ENCODE measurements at places on chromosomes 3 and 15. TPM values are rescaled to one million over a fixed set of nuclear protein-coding genes. Genes with fewer than 3 reads are reported as not detected.

LDHAL6B gene
- not detected for total RNA-seq

UTS2B gene
- 0.39 TPM for total RNA-seq

GPR27 gene
- 5.2 TPM for total RNA-seq

LSAMP gene
- total RNA-seq: 7.9 TPM

SMAD3 gene
- 34.6 TPM for total RNA-seq

DNA sequence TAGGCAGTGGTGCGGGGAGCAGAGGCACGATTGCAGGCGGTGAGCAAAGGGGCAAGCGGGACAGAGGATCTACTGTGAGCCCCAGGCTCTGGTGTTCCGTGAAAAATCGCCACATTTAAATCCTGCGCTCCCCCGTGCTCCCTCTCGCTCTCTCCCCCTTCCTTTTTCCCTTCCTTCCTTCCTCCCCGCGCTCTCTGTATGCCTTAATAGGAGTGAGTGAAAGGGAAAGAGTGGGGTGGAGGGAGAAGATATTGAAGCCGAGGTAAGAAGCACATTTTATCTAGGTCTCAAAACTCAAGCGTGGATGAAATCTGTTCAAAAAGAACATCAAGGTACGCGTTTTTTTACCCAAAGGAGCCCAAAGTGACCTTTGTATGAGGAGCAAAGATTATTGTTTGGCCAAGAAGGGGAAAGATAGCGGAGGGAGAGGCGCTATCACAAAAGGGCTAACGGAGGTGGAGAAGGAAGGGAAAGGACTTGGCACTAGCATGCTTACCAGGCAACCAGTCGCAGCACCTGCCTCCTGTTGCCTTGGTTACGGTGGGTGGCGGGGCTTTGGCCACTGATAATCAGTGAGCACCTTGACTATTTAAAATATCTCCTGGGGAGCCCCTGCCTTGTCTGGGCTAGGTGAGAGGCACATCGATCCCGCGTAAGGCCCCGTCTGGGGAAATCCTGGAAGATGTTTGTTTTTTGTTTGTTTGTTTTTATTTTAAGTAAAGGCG, 14.9 kb upstream of the AEN start:
- no peak for DNase-seq

DNA sequence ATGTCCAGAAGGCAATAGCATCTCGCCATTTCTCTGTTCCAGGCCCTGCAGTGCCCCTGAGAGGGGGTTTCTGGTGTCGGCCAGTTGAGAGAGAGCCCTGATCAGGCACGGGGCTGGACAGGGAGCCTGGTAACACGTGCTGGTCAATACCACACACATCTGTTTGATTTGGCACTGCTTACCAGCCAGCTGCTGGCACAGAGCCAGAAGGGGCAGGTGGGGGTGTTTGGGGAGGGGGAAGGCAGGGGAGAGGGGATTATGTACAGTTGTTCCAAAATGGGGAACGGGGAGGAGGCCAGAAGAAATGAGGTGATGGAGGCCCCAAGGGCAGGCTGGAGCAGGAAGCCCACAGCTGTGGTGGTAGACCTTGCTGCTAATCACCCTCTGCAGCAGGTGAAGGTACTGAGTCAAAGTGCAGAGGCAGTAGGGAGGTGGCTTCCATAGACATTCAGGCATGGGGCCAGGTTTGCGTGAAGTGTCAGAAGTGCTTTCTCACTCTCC, 153.5 kb upstream of the LPP start:
- DNase-seq: no peak

DNA sequence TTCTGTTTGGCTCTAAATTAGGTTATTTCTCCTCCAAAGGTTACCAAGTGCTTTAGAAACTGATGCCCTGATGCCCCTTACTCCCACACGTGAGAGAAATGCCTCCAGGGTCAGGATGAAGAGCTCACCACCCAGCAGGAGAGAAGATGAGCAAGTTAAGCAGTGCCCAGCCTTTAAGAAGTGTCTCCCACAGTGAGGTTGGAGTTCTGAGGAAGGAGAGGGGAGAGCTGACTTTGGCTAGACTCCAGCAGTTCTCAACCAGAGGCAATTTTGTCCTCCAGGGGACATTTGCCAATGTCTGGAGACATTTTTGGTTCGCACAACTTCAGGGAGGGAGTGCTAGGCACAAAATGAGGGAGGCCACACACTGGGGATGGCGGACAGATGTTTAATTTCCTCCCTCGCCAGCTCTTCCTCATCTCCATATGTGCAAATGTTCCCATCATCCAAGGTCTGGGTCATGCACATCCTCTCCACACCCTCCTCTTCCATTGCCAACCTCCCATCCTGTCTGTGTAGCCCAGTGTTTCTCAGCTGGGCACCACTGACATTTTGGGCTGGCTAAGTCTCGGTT, 50.6 kb upstream of the SLC7A14 start:
- DNase-seq: peak; percentile 85

DNA sequence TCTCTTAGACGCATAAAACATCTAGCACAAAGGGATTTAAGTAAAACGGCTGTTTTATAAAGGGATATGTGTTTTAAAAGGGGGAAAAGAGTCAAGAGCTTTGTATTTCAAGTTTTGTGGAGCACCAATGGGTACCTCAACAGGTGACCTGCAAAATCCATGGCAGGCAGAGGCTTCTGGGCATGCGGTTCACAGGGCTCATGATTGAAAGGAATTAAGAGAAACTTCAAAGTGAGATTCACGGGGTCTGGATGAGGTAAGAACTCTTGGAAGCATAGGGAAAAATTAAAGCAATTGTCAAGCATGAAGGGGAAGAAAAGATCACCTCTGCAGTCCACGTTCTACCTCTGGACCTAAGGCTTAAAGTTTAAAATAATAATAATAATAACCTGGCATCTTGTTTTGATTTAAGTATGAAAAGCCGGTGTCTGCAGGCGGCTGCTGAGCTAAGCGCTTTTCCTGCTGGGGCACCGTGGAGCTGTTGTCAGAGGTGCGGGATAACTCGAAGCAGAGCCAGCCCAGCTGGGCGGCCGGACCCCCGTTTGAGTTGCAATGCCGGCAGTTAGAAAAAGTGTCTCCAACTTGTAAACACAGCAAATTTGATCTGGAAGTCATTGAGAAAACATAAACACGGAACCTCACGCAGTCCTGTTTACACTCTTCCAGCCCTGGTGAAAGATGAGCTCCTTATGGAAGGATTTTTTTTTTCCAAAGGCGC, 40.5 kb downstream of the HES1 start:
- peak; percentile 37 for DNase-seq

GRCh38 chr3:41912280-41912679, 49.6 kb downstream of the ULK4 start:
- no peak for DNase-seq

- DNase-seq: no peak
Observed at GRCh38 chr3:152307829-152308474, 39.2 kb downstream of the MBNL1 start.

DNA sequence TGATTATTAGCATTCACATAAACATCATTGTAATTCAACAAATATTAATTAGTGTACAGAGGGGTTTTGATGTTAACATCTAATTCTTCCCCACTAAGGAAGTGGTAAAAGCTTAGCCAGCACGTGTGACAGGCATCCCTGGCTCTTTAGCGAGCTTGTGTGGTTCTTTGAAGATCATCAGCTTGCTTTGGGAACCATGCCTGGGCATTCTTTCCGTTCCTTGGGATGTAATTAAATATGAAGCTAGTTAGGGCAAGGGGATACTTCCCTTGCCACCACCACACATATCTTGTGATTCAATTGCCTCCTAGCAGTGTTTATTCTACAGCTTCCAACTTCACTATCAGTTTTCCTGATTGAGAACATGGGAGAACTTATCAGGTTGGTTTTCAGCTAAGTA, 246.5 kb downstream of the MYRIP start:
- DNase-seq: no peak

GRCh38 chr15:98547741-98548138, 100.6 kb upstream of the IGF1R start:
- peak; percentile 55 for DNase-seq

GRCh38 chr3:149004622-149005021, 13.3 kb downstream of the GYG1 start:
- no peak for DNase-seq

DNA sequence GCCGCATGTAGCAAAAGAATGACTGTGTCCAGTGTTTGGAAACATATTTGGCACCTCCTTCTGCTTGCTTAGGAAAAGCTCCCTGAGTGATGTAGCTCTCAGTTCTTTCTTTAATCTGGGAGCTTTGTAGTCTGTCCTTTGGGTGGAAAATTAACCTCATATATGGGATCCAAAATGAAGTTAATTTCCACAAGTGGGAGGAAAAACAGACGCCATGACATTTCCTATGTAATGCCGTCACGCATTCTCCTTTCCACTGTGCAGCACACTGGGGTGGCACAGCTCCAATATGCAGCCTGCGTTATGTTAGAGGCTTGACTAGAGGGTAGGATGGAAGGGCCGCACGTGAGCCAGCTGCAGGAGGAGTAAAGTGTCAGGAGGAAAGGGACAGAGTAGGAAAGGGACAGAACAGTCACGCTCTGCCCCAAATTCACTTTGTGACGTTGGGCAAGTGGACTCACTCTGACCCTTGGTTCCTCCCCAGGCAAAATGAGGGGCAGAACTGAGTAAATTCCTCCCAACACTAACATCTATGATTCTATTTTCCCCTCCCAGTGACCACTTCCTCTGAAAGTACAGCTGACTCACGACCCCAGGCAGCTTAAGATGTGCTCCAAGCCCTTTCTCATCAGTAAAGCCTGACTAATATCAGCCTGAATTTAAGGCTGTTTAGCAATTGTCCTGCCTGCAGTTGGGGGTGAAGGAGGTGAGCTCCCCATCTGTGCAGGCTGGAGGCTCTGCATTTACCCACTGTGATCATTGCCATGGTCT, 176.5 kb upstream of the PFN2 start:
- no peak for DNase-seq

All from skin of body (tissue), 3 donors.